Cortex of kidney (tissue), 1 donor: ENCODE measurements at places on chromosomes 5 and 9.

DNA sequence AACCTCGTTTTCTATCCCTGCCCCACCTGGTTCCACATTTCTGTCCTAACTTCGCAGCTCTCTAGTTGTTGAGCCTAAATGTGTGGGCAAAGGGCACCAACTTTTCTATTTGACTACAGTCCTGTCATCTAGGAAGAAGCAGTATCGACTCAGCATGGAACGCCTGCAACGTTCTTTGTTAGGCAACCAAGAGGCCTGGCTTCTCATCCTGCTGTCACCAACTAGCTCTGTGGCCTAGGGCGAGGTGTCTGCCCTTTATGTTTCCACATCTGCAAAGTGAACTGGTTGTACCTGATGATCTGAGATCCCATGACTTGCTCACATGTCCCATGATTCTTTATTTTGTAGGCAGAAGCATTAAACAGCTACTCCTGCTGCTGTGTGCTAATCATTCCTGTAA is 248.9 kb downstream of the ADAMTSL1 start:
- no peak for DNase-seq

DNA sequence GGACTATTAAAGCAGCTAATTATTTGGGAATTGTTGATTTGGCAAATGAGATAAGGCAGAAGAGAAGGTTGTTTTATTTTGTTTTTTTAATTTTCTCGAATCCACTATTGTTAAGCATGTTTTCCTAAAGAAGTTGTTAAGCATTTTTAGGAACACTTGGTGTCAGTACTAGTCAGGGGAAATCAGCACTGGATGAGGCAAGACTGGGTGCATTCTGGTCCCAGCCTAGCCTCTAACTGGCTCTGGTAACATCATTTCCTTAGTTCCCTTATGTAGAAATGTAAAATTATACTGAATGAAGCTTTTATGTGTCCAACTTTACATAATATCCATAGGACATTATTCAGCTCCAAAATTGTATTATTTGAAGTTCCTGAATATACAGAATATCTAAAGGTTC is 196.1 kb downstream of the PCSK5 start:
- no peak for DNase-seq

DNA sequence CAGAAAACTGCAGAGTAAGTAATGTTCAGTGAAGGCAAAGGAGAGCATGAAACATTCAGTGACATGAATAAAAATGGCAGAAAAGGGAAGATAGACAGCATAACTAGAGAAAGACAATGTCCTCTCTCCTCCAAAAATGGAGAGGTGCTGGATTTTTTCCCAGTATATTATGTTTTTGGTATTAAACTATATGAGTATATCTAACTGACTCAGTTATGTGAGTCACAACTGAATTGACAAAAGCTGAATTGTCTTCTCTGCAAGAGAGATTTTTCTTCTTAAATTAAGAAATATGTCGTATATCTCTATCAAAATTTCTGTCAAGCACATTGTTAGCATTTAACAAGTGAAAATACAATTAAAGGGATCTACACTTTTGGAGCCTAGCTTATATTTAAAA is 375.1 kb downstream of the CHSY3 start:
- DNase-seq = no peak

DNA sequence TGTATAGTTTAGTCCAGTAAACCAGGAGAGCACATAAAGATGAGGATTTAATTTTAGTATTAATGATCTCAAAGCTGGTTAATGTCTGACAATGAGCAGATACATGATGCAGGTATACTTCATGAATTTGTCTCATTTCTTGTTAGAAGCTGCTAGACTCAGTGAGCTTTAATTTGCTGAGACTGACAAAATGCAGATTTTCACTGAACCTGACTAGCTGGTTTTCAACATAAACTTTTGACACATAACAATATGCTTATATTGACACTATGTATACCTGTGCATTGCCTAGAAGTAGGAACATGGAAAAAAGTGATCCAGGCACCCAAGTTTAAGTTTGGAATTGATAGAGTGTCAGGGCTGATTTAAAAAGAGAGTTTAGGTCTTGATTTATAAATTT is 10.8 kb downstream of the UBLCP1 start:
- DNase-seq = no peak

DNA sequence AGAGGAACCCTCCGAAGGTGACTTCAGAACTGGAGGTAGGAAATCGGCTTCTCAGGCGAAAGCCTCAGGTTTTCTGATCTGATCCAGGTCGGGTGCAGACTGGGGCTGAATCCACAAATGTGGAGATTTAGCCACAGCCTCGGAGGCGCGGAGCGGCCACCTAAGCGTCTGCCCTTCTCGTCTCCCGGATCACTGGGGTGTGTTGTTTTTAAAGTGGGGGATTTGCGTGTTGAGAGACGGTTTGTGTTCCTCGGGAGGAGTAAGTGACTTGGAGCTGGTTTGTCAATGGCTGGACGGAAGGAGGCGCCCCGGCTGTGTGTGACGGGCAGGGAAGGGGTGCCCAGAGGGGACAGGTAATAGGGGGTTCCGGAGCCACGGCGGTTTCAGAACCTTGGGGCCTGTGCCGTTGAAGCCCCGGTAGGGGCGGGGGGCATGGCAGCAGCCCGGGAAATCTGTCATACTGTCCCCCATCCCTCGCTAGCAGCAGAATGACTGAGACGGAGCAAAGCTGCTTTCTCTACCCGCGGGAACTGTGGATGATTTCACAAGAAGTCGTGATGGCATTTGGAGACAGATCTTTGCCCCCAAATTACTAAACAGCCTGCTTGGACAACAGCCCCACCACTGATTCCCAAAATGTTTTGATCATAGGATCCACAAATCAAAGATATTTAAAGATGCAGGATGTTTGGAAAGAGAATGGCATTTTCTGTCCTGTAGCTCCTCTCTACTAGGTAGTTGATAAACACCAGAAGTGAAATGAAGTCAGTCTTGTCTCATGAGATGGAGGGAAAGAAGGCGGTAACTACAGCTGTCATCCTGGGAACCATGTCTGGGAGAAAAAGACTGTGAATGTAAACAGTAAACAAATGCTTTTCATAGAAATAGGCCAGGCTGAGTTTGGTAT is 216.5 kb downstream of the PDZD2 start:
- DNase-seq = no peak

DNA sequence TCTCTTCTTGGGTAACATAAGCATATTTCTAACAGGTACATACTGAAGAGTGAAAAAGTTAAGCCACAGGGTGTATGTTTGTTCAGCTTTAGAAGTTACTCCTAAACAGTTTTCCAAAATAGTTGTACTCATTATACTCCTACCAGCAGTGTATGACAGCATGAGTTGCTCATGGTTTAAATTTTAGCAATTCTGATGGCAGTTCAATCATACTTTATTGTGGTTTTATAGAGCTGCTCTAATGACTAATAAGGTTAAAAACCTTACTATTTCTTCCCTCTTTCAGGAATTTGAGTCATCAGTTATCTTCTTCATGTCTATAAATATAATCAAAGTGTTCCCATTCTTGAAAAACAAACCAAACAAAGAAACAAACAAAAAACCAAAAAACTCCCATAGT is 81.5 kb downstream of the CAAP1 start:
- DNase-seq = no peak

DNA sequence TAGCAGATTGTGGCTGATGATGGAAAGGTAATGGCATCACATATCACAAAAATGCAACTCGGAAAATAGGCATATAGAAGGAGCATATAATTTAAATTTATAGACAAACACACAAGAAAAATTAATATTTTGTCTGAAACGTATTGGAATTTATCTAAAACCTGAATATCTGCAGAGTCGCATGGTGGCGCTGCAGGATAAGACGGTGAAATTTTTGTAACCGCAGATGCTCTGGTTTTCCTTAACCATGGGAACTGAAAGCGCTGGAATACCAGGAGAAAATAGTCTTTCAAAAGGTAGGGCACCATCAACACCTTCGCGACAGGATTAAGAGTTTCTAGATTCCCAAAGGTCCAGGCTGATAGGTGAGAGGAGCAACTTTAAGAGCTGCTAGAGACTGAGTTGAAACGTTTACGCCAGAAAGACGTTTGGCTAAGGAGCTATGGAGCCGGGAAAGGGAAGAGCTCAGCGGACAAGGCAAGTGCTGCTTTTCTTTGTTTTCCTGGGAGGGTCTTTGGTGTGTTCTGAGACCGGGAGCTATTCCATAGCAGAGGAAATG is 11.0 kb upstream of the PCDHB15 start:
- DNase-seq = no peak

- no peak for DNase-seq
Measured at GRCh38 chr5:150058480-150059126, 27.8 kb downstream of the CSF1R start.

DNA sequence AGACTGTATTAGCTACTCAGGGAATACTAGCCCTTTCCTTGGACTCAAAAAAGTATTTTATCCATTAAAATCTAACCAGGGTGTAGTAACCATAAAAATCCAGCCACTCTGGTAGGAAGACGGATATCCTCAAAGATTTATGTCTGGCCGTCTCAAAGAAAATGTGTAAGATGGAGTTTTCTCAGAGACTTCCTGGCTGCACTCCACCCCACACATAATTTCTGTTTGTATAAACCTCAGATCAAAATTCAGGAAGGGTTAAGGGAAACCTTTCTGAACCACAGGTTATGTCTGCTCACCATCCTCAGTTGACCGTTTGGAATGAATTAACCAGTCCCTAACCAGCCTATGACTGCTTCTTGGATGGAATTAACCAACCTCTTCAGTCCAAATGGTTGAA is 13.8 kb upstream of the SMIM23 start:
- no peak for DNase-seq

DNA sequence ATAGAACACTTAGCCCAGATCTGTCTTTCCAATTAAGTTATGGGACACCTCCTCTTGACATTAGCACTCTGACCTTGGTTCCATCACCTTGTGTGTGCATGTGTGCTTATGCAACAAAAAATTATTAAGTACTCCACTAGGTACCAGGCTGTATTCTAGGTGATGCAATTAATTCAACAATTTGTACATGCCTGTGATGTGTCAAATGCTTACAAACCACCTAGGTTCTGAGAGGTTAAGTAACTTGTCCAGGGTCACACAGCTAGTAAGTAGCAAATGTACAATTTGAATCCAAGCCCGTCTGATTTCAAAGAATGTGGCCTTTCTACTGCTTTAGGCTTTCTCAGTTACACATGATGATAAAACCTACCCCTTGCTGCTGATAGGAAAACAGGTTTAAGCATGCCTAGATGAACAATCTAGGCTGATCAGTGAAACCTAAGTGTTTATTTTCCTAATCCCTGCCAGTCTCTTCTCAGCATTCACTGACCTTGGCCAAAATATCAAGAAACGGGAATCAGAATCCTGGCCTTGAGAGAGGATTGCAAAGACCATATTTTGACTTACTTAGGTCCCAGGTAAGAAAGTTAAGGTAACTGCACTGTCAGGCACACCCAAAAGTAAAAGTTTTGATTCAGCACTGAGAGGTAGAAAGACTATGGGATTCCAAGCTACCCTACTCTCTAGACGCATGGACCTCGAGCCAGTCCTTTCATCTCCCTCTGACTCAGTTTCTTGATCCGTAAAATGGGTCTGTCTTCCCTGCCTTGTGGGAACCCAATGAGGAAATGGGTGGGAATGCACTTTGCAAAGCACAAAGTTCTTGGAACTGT is 1.0 kb downstream of the TBC1D2 start:
- DNase-seq = no peak

GRCh38 chr9:37301042-37301853 is 121.2 kb upstream of the GRHPR start:
- no peak for DNase-seq

DNA sequence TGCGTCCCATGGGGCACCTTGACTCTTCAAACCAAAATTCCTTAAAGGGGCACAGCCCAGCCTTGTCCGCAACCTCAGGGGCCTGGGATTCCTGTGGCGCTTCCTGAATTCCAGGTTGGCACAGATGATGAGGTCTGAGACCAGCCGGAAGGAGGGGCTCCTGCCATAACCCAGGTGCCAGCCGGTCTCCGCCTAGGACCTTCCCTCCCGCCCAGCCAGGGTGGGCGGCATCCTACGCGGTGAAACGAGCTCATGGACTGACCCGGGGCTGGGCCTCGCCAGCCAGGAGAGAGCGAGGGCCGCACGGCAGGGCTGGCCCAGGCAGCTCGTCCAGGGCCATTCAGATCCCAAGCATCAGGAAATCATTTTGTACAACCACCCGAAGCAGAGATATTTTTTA is 23.0 kb downstream of the AMBP start:
- DNase-seq = no peak

- DNase-seq = no peak
Measured at GRCh38 chr9:76438841-76439588, 20.0 kb upstream of the GCNT1 start.

DNA sequence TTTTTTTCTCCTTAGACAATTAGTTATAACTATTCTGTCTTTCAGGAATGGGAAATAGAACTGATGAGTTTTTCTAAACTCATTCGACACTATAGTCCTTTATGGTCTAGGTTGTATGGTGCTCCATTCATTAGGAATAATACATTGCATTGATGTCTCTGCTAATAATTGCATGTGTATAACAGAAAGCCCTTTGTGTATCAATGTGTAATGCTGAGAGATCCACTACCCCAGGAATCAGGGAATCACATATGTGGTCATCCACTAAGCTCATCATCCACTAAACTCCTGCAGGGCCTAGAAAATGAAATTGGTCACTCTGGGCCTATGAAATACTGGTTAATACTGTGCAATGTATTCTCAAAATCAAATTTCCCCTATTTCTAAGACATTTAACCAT is 242.0 kb upstream of the CDH18 start:
- no peak for DNase-seq

DNA sequence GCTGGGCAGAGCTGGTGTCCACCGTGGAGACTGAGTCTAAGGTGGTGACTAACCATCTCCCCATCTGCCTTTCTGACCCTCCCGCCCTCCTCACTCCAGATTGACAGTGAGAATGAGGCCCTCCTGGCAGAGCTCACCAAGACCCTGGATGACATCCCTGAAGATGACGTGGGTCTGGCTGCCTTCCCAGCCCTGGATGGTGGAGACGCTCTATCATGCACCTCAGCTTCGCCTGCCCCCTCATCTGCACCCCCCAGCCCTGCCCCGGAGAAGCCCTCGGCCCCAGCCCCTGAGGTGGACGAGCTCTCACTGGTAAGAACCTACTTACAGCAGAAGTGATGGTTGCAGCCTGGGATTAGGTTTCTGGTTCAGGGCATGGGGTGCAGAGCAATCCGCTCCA is 96.5 kb downstream of the PPARGC1B start:
- DNase-seq = no peak

- no peak for DNase-seq
Measured at GRCh38 chr9:21837501-21837900, 35.1 kb downstream of the MTAP start.

DNA sequence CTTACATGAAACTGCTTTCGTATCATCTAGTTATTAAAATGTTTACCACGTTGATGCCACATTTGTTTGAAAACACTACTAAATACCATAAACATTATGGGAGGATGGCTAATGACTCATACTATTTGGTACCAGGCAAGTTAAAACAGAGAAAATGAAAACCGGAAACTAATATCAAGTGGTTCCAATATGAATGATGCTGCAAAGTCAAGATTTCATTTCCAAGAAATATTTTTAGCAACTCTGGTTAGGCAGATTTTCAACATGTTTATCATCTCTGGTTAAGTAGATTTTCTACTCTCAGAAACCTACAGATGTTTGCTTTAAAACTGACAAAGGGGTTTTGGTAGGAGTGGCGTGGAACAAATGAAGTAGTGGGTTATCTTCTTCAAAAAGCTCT is 4.9 kb upstream of the F2R start:
- no peak for DNase-seq

- DNase-seq = no peak
Measured at GRCh38 chr9:110133608-110134210, 74.2 kb downstream of the C9orf152 start.

- DNase-seq = no peak
Measured at GRCh38 chr5:130995851-130996250, 169.2 kb downstream of the HINT1 start.
